Memory B cell (primary cell): ENCODE measurements at places on chromosomes 13 and 19.

GRCh38 chr19:24000656-24001055 is 86.0 kb downstream of the ZNF726 start:
- peaks cover 5% of the 10 kb centered on the region for H3K36me3 ChIP-seq
- no peak overlapping the region for H3K27ac ChIP-seq
- H3K27me3 ChIP-seq, result no peaks in the 10 kb centered on the region

GRCh38 chr13:98505217-98505616 is 71.7 kb downstream of the STK24 start:
- peak overlapping the region; percentile 55 for H3K4me3 ChIP-seq
- no peak for DNase-seq
- H3K36me3 ChIP-seq, result peaks cover 2% of the 10 kb centered on the region
- H3K4me1 ChIP-seq, result peaks cover 60% of the 10 kb centered on the region
- H3K27me3 ChIP-seq, result no peaks in the 10 kb centered on the region
- peak overlapping the region; percentile 95 for H3K27ac ChIP-seq

GRCh38 chr13:91212231-91212630 is 135.3 kb upstream of the MIR17HG start:
- H3K27me3 ChIP-seq, result peaks cover 2% of the 10 kb centered on the region
- H3K27ac ChIP-seq, result no peak overlapping the region
- no peaks in the 10 kb centered on the region for H3K36me3 ChIP-seq
- no peak for DNase-seq

DNA sequence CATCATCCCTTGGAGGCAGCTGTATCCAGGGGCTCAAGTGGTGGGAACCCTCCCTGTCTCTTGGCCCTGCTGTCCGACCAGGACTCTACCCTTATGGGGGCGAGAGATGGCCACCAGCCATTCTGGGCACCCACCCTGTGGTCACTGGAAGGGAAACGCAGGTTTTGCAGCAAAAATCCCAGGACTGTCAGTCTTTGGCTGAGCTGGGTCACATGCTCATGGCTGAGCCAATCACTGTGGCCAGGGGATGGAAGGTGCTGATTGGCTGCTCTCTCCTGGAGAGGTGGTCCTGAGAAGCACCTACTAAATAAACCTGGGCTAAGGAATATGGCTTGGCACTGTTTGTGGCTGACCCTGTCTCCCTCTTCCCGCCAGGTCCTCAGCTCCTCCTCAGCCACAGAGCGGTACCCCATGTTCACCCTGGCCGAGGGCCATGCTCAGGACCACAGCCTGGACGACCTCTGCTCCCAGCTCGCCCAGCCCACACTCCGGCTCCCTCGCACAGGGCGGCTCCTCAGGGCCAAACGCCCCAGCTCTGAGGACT is 8.9 kb downstream of the ATG4D start:
- DNase-seq, result no peak
- H3K27ac ChIP-seq, result peak overlapping the region; percentile 86
- H3K4me1 ChIP-seq, result peaks cover 15% of the 10 kb centered on the region
- peaks cover 12% of the 10 kb centered on the region for H3K36me3 ChIP-seq
- no peaks in the 10 kb centered on the region for H3K27me3 ChIP-seq

GRCh38 chr13:111844682-111845081 is 222.3 kb upstream of the SOX1 start:
- peaks cover 3% of the 10 kb centered on the region for H3K27me3 ChIP-seq
- H3K4me1 ChIP-seq, result no peaks in the 10 kb centered on the region
- no peak for DNase-seq
- H3K4me3 ChIP-seq, result no peak overlapping the region
- no peak overlapping the region for H3K27ac ChIP-seq
- H3K36me3 ChIP-seq, result no peaks in the 10 kb centered on the region

DNA sequence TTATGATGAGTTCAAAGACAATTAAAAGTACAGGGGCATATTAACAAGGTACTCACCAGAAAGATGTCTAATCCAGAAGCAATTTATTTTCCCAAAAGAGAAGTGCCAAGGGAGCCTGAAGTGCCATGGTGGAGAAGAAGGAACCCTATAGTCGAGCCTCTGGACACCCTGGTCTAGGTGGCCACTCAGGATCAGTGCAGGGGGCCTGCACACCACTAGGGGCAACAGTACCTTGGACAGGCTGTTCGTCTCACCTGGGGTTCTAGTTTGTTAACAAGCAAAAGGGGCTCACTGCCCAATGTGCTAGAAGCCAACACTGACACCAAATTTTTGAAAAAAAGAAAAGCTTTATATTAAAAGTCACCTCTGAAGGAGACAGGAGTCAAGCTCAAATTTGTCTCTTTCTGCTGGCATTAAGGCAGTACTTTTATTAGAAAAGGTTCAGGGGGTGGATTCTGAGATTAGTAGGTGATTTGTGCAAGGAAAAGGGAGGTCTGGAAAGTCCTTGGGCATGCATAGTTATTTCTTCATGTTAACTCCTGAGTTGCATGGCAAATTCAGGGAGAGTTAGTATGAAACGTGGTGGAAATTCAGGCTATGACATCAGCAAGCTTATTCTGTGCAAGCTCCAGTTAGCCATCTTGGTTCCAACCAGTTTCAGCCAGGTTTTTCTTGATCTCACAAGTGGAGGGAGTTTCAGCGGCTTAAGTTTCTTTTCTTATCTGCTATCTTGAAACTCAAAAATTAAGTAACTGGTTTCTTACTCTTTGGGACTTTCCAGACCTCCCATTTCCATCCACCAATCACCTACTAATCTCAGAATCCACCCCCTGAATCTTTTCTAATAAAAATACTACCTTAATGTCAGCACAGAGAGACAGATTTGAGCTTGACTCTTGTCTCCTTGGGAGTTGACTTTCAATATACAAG is 884 bp upstream of the CBY2 start:
- peaks cover 5% of the 10 kb centered on the region for H3K27me3 ChIP-seq
- peaks cover 3% of the 10 kb centered on the region for H3K4me1 ChIP-seq
- no peaks in the 10 kb centered on the region for H3K36me3 ChIP-seq

GRCh38 chr19:2640563-2641331 is 61.7 kb downstream of the GNG7 start:
- H3K4me3 ChIP-seq, result no peak overlapping the region
- H3K27ac ChIP-seq, result peak overlapping the region; percentile 70
- no peak for DNase-seq
- peaks cover 16% of the 10 kb centered on the region for H3K36me3 ChIP-seq

- H3K4me1 ChIP-seq, result peaks cover 14% of the 10 kb centered on the region
- no peak overlapping the region for H3K27ac ChIP-seq
- H3K27me3 ChIP-seq, result no peaks in the 10 kb centered on the region
These were observed 9.6 kb upstream of the MAMSTR start for GRCh38 chr19:48728911-48729664.

DNA sequence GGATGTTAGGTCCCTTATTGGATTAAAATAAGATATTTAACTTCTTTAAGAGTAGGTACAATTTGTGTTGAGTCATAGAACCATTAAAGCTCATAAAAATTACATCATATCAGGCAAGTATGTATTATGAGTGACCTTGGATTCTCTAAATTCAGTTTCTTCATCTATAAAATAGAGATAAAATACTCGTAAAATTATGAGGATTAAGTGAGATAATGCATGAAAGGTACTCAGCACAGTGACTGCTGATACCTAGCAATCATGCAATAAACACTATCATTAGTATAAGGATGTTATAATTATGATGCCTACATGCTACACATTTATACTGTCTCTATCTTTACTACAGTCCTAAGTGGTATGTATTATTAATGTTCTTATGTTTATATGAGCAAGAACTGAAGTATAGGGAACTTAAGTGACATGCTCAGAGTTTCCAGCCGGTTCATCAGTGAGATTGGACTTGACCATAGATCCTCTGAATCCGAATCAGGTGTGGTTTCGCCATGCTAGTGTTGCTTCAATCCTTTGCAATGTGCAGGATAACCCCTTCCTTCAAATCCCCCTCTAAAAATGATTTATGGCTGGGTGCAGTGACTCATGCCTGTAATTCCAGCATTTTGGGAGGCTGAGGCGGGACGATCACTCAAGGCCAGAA is 22.9 kb upstream of the FRY start:
- no peak overlapping the region for H3K27ac ChIP-seq
- no peaks in the 10 kb centered on the region for H3K36me3 ChIP-seq
- no peak for DNase-seq
- H3K27me3 ChIP-seq, result peaks cover 3% of the 10 kb centered on the region

DNA sequence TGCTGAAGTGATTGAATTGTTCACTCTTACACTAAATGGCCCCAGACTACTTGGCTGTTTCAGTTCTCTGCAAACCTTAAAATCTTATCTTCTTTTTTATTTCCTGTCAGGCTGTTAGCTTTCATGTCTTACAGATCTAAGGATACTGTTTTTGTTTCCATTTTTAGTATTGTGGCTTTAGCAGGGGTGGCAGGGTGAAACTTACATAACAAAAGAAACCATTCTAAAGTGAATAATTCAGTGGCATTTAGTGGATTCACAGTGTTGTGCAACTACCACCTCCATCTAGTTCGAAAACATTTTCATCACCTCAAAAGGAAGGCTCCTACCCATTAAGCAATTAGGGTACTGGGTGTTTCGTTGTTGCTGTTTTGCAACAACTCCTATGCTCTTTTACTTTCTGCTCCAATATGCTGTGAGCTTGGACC is 19.8 kb downstream of the TMEM272 start:
- no peak overlapping the region for H3K27ac ChIP-seq
- H3K4me1 ChIP-seq, result peaks cover 38% of the 10 kb centered on the region
- no peaks in the 10 kb centered on the region for H3K27me3 ChIP-seq
- H3K4me3 ChIP-seq, result no peak overlapping the region
- no peak for DNase-seq

DNA sequence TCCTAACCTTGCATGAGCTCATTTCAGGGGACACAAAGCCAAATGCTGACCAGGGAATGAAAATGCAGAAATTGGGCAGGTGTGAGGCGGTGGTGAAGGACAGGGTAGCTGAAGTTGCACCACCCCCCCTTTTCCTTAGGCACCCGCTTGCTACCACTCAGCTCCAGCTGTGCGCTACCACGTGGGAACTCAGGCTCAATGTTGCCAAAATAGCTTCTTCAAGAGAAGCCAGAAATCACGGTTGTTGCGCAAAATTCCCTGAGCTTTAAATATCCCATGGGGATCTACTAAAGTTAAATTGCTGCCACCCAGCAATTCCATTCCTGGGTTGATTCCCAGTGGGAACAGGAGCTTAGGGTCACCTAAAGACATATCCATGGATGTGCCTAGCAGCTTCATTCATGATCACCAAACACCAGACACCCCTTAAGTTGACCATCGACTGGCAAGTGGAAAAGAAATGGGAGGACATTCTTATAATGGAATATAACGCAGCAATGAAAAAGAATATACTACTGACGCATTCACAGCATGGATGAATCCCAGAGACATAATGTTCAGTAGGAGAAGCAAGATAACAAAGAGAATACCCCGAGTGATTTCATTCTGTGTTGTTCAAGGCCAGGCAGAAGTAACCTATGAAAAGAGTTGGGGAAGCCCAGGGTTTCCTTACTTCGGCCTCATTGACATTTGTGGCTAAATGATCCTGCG is 12.8 kb upstream of the ADGRL1 start:
- H3K27me3 ChIP-seq, result peaks cover 5% of the 10 kb centered on the region
- no peak overlapping the region for H3K27ac ChIP-seq
- H3K36me3 ChIP-seq, result no peaks in the 10 kb centered on the region
- H3K4me1 ChIP-seq, result peaks cover 7% of the 10 kb centered on the region
- no peak overlapping the region for H3K4me3 ChIP-seq

GRCh38 chr19:47725759-47726401 is 12.7 kb downstream of the EHD2 start:
- no peak overlapping the region for H3K27ac ChIP-seq
- DNase-seq, result no peak
- H3K36me3 ChIP-seq, result peaks cover 2% of the 10 kb centered on the region

DNA sequence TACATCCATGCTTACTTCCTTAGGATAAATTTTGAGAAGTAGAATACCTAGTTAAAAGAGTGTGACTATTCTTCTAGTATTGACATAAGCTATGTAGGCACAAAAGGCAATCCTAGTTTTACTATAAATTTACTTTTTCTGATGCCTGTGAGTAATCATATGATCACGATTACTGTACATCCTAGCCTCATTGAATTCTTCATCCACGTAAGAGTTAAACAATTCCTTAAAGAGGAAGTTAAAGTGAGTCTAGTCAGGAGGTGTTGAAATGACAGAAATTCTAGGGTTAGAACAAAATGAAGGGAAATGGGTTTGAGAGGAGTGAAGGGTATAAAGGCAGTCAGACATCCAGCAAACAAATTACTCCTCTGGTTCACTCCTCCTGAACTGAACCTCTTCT is at the start of gene ACOD1:
TSS of gene ACOD1 (plus strand) at position 363 of the 400 bp plus-strand sequence. CDS start 48 bp downstream, outside the sequence.
- H3K27me3 ChIP-seq, result peaks cover 8% of the 10 kb centered on the region
- no peak within 1 kb of the TSS for H3K27ac ChIP-seq
- H3K4me1 ChIP-seq, result no peaks in the 10 kb centered on the region
- peaks cover 1% of the 10 kb centered on the region for H3K36me3 ChIP-seq
- no peak for DNase-seq

GRCh38 chr19:18100710-18101109 is 3.1 kb downstream of the MAST3 start:
- no peak overlapping the region for H3K27ac ChIP-seq
- H3K36me3 ChIP-seq, result peaks cover 9% of the 10 kb centered on the region
- no peaks in the 10 kb centered on the region for H3K27me3 ChIP-seq

DNA sequence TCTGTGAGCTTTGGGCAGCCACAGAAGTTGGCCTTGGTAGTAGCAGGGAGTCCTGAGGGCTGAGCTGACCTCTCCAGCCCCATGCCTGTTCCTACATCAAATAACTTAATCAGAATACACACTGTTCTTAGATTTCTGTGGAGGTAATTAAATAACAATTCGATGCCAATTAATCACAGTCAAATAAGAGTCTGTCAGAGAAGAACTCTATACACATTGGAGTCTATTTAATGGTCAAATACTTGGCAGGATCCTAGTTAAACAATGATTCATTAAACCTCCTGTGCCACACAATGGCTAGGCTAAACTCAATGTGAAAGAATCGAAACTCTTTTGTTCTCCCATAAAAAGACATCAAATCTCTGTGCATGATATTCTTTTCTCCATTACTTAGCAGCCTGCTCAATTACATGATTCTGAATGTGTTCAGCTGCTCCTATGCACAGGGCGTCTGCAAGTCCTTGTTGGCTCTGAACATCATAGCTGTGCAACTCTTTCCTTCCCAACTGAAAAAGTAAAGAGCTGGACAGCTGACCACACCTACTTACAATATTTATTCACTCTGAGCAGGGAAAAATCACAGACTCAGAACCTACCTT is 173.1 kb downstream of the ABCC4 start:
- H3K4me1 ChIP-seq, result no peaks in the 10 kb centered on the region
- H3K4me3 ChIP-seq, result no peak overlapping the region
- DNase-seq, result no peak
- H3K27me3 ChIP-seq, result no peaks in the 10 kb centered on the region

- no peak overlapping the region for H3K4me3 ChIP-seq
- peak overlapping the region; percentile 87 for H3K27ac ChIP-seq
- DNase-seq, result no peak
These were observed 70.0 kb upstream of the GTF3A start for GRCh38 chr13:27354379-27354778.

- H3K4me1 ChIP-seq, result peaks cover 7% of the 10 kb centered on the region
- H3K27ac ChIP-seq, result no peak overlapping the region
- no peak for DNase-seq
- H3K27me3 ChIP-seq, result peaks cover 6% of the 10 kb centered on the region
- peaks cover 5% of the 10 kb centered on the region for H3K36me3 ChIP-seq
These were observed 11.4 kb downstream of the NDUFA11 start for GRCh38 chr19:5891938-5892771.

- no peak overlapping the region for H3K4me3 ChIP-seq
- H3K27me3 ChIP-seq, result peaks cover 15% of the 10 kb centered on the region
- H3K4me1 ChIP-seq, result peaks cover 7% of the 10 kb centered on the region
- peaks cover 2% of the 10 kb centered on the region for H3K36me3 ChIP-seq
- H3K27ac ChIP-seq, result no peak overlapping the region
These were observed 4.2 kb upstream of the PLAUR start for GRCh38 chr19:43674183-43674582.
